LHCN-M2 (cell line): ENCODE measurements at places on chromosomes 3 and 15.
A peak's percentile ranks its signal among the peaks of the same experiment; 100 is the strongest.

DNA sequence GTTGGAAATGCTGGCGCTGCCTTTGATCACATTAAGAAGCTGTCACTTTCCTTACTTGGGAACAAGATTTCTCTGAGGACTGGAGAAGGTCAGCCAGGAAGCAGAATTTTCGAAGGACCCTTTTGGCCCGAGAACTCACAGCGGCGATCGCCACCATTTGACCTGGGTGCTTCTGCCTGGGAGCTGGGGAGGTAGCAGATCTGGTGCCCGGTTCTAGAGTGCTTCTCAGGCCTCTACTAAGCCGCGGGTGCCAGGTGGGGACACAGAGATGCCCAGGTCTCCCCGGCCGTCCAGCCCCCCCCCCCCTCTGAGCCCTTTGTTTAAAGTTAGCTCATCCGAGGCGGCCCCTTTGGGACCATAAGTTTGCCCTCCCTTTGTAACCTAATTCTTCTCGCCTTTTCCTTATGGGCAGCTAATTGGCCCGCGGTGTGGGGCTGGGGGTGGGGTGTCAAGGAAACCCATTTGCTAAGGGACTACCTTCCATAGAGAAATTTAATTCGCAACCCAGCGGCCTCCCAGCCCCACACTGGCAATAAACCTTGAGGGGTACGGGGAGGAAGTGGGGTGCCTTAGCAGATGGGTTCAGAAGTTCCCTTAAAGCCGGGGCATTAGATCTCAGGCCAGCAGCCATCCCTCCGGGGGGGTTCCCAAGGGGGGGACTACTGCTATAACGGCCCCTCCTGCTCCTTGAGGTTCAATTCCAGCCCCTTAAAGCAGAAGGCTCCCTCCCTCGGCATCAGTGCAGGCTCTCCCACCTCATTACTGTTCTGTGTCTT lies 1.9 kb downstream of the GATA2 start:
- DNase-seq: no peak

GRCh38 chr3:47851888-47852603 lies 49.1 kb downstream of the DHX30 start:
- no peak for DNase-seq

- DNase-seq: no peak
Observed at GRCh38 chr3:133169331-133170068, 131.3 kb downstream of the TMEM108 start.

DNA sequence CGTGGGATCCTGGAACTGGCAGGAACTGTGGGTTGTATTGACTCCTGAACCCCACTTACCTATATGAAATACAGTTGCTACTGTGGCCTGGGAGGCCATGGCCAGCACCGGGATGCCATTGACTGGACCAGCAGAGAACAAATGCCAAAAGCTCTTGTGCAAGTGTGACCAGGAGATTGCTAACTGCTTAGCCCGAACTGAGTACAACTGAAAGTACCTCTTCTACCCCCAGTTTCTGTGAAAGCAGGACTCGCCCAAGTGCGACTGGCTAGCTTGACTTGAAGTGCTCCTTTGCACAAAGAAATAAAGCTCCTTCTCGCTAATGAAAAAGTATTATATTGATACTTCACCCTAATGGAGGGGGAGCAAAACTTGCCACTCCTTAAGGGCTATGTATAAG lies 101.3 kb upstream of the ATP11B start:
- no peak for DNase-seq

- DNase-seq: peak; percentile 18
Observed at GRCh38 chr3:169661361-169662131, 2.0 kb downstream of the MECOM start.

GRCh38 chr15:42490291-42490670 lies 660 bp downstream of the ZNF106 start:
- DNase-seq: no peak

DNA sequence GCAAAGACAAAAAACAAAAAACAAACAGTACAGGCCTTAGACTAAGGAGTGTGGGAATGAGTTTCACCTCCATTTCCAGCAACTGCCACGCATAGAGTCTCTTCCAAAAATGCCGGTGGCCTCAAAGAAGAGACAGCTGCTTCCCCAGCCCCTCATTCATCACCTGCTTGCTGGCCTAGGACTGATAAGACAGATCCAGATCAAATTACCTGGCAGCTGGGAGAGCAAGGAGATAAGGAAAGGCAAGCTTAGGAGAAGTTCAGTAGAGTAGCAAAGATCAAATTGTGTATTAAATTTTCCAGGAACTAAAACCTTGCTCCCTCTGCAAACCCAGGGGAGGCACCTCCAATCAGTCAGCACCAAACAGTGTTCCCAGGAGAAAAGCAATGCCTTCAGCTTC lies 325.8 kb upstream of the CTNNB1 start:
- DNase-seq: peak; percentile 43

- DNase-seq: no peak
Observed at GRCh38 chr3:53274938-53275605, 19.2 kb upstream of the TKT start.

- no peak for DNase-seq
Observed at GRCh38 chr3:117691526-117691925, 981.9 kb downstream of the TUSC7 start.

GRCh38 chr3:46705022-46705530 lies 3.9 kb downstream of the TMIE start:
- peak; percentile 54 for DNase-seq

DNA sequence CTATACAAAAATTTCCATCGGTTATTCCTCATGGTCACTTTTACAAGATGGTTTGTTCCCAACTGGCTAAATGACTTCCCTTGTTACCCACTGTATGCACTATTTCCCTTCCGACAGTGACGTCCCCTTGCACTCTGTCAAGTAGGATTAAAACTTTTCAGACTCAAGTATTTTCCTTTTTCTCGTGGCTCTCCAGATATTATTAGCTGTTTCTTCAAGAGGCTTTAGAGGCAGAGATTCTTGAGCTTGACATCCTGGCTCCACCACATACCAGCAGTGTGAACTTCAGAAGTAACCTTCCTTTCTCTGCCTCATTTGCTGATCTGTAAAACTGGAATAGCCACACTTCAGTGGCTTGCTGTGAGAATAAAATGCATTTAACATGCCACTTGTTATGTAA lies 14.0 kb downstream of the CSNK1G1 start:
- no peak for DNase-seq

DNA sequence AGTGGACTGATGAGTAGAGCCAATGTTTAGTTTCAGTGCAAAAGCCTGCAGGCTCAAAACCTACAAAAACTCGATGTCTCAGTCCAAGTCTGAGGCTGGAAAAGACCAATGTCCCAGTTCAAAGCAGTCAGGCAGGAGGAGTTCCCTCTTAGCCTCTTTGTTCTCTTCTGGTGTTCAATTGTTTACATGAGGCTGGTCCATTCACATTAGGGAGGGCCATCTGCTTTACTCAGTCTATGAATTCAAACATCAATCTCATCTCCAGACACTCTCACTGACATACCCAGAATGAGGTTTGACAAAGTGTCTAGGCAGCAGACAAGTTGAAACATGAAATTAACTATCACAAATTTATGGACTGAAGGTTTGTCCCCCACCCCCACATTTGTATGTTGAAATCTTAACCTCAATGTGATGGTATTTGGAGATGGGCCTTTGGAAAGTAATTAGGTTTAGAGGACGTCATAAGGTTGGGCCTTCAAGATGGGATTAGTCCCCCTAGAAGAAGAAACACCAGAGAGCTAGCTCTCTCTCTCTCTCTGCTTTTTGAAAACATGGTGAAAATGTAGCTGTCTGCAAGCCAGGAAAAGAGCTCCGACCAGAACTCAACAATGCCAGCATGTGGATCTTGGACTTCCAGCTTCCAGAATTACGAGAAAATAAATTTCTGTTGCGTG lies 438.5 kb upstream of the RGMA start:
- DNase-seq: no peak

GRCh38 chr3:183073839-183074238 lies 25.5 kb downstream of the MCCC1 start:
- peak; percentile 21 for DNase-seq

DNA sequence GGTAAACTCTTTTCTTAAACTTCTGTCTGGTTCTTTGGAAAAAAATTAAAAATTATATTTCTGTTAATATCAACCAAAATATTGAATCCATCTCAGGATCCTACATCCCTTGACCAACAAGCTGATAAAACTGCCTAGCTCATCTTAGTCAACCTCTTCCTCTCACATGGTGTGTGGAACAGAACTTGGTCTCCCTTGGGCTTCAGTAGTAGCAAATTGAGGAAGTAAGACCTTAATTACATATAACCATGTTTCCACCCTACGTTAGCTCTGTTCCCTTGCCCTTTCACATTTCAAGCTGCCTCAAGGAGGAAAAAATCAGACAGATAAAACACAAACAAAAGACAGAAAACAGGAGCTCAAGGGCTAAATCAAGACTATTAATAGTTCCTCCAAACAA lies 116.4 kb downstream of the GREM1 start:
- no peak for DNase-seq

GRCh38 chr15:63191895-63192618 lies 2.7 kb downstream of the RAB8B start:
- no peak for DNase-seq

GRCh38 chr15:62506217-62506805 lies 341.2 kb upstream of the C2CD4B start:
- peak; percentile 68 for DNase-seq

DNA sequence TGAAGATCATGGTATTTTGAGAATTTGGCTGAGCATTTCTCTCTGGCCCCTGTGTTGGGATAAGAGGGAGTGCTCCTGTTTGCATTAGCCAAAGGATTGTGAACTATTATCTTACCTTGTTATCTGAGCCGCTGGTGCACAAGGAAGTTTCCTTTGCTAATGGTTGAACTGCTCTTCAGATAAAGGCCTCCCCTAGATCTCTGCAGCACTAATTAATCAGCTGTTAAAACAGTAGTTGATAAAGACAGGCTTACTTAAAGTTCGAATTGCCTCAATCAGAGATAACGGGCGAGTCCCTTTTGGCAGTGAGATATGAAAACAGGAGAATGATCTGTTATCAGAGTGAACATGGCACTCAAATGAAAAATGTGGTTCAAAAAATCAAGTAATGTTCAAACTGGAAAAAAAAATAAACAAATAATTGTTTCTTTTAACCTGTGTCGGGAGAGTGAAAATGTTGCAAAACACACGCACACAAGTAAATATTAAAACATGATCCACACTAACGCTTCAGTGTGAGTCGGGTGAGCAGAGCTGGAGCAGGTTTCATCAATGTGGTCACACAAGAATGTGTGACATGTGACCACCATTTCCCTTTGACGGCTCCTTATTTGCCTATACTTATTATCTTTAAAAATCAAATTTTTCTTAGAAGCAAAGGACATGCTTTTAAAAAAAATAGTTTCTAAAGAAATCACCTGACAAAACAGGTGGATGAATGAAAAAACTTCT lies 469.1 kb downstream of the SOX2 start:
- DNase-seq: no peak

DNA sequence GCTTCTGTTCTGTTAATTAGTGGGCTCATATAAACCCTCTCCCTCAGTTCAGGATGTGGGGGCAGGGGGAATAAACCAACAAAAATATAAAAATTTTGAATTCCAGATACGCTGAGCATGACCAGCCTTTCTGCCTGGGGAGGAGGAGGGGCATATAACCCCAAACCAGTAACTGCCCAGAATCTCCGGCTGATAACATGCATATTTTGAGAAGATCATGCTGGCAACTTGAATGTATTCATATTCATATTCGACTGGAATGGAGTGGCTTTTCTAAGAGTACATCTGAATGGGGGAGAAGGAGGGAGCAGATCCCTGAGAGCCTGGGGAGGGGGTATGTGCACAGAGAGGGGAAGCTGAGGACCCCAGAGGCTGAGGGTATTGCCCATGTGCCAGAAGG lies 54.5 kb upstream of the LCTL start:
- no peak for DNase-seq

DNA sequence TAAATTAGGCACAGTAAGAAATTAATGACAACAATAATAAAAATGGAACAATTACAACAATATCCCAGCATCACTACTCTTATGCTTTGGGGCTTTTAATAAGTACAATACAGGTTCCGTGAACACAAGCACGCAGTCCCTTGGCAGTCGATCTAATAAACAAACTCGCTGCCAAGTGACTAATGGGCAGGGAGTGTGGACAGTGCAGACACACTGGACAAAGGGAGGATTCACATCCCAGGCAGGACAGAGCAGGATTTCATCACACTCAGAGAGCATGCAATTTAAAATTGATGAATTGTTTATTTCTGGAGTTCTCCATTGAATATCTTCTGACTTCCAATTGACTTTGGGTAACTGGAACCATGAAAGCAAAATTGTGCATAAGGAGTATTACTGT lies 524.1 kb upstream of the CFAP20DC start:
- peak; percentile 84 for DNase-seq
